ENCODE measurements at places on chromosomes 11 and 22.

- DNase-seq = no peak
Measured at GRCh38 chr11:61787928-61788491, 4.4 kb downstream of the TMEM258 start.

DNA sequence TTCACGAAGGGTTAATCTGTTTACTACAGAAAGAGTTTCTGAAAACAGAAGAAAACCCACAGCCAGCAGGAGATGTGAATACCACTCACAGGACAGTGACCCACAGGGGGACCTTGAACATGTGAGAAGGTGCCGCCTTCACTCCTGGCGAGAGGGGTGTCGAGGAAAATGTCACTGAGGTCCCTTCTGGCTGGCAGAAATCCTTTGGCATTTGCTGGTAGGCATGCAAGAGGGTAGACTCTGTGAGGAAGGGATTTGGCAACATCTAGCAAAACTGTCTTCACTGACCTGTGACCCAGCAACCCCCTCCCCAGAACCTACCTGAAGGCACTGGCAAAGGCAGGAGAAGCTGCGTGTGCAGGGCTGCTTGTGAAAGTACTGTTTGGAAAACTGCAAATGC is 8.6 kb downstream of the KCNQ1 start:
- DNase-seq = no peak

- DNase-seq = no peak
Measured at GRCh38 chr11:2848497-2848896, 37.1 kb downstream of the CDKN1C start.

- no peak for DNase-seq
Measured at GRCh38 chr11:43919852-43920597, 22.4 kb upstream of the C11orf96 start.
